Psoas muscle (tissue), 8 donors: ENCODE measurements at places on chromosomes 2 and 18. TPM values are rescaled to one million over a fixed set of nuclear protein-coding genes. Genes with fewer than 3 reads are reported as not detected.
A peak's percentile ranks its signal among the peaks of the same experiment; 100 is the strongest.

DNA sequence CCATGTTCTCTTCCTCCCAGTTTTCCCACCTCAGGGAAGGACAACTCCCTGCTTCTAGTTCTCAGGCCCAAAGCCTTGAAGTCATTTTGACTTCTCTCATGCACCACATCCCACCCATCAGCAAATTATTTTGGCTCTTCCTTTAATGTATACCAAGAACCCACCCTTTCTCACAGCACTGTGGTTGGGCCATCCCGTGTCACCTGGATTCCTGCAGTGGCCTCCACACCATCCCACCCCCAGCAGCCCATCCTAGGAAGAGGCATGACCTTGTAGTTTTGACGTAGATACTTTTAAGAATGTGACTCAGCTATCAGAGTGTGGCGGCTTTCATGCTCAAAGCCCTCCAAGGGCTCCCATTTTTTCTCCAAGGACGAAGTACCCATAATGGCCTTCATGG, 25.6 kb upstream of the CCDC68 start:
- H3K27me3 ChIP-seq: peaks cover 2% of the 10 kb centered on the region
- no peak overlapping the region for H3K27ac ChIP-seq
- H3K4me1 ChIP-seq: no peaks in the 10 kb centered on the region
- no peak for DNase-seq
- H3K36me3 ChIP-seq: no peaks in the 10 kb centered on the region
- H3K4me3 ChIP-seq: no peak overlapping the region

- H3K4me1 ChIP-seq: no peaks in the 10 kb centered on the region
- no peaks in the 10 kb centered on the region for H3K36me3 ChIP-seq
- no peak overlapping the region for H3K4me3 ChIP-seq
- H3K27ac ChIP-seq: no peak overlapping the region
Measured at GRCh38 chr2:150165988-150166312, 321.5 kb downstream of the RND3 start.

DNA sequence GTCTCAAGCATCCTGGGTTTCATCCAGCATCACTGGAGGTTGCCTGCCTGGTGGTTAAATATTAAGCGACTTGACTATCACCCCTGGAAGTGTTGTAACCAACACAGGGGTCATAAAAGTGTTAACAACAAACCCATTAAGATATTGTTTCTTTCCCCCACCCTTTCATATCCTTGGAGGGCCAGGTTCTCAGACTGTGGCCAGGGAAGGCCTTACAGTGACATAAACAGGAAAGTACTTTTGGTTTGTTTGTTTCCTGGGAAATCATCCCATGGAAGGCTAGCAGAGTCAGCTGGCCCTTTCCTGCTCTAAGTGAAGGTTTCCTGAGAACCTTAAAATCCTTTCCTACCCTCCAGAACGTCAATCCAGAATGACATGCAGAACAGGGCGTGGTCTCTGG, 160.9 kb downstream of the CLIP4 start:
- DNase-seq: no peak
- H3K4me3 ChIP-seq: no peak overlapping the region
- no peak overlapping the region for H3K27ac ChIP-seq
- no peaks in the 10 kb centered on the region for H3K4me1 ChIP-seq

DNA sequence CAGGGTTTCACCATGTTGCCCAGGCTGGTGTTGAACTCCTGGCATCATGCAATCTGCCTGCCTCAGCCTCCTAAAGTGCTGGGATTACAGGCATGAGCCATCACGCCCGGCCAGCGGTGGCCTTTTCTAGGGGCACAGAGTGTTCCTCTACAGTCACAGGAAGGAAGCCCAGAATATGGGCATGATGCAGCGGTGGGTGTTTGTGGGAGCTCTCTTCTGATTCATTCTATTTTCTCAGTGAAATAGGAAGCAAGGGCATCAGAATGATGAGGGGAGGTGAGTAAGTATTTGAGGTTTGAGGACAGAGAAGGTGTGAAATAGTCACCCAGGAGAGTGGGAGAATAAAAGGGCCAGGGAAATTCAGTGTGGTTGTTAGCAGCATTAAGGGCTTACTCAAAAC, 70.3 kb upstream of the PSME4 start:
- H3K27ac ChIP-seq: no peak overlapping the region
- DNase-seq: peak; percentile 19
- peaks cover 10% of the 10 kb centered on the region for H3K4me1 ChIP-seq
- no peaks in the 10 kb centered on the region for H3K36me3 ChIP-seq
- no peaks in the 10 kb centered on the region for H3K27me3 ChIP-seq

DNA sequence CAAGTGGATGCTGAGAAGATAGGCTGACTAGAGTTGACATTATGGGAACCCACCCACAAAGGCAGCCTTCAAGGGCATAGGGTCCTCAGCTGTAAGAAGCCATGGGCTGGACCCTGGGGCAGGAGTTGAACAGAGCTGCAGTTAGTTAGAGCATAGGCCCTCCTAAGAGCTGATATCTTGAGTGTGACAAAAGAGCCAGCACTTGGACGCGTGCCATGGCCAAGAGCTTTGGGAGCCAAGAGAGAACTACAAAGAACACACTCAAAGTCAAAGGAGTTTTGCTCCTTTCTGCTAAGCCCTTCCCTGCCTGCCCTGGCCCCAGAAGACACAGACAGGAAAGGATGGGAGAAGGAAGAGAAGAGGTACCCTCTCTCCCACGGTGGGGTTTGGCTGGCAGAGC, 29.9 kb upstream of the AGAP1 start:
- H3K27ac ChIP-seq: no peak overlapping the region
- H3K36me3 ChIP-seq: no peaks in the 10 kb centered on the region
- peaks cover 5% of the 10 kb centered on the region for H3K27me3 ChIP-seq
- H3K4me3 ChIP-seq: no peak overlapping the region
- peak; percentile 18 for DNase-seq

GRCh38 chr2:199922856-199923255, 11.8 kb downstream of the C2orf69 start:
- no peak overlapping the region for H3K4me3 ChIP-seq
- DNase-seq: no peak
- peaks cover 8% of the 10 kb centered on the region for H3K4me1 ChIP-seq
- no peaks in the 10 kb centered on the region for H3K36me3 ChIP-seq
- H3K27ac ChIP-seq: no peak overlapping the region
- no peaks in the 10 kb centered on the region for H3K27me3 ChIP-seq

- DNase-seq: no peak
- no peaks in the 10 kb centered on the region for H3K27me3 ChIP-seq
- no peaks in the 10 kb centered on the region for H3K4me1 ChIP-seq
- no peak overlapping the region for H3K27ac ChIP-seq
- H3K36me3 ChIP-seq: no peaks in the 10 kb centered on the region
- H3K4me3 ChIP-seq: no peak overlapping the region
Measured at GRCh38 chr18:60174832-60175231, 197.7 kb downstream of the MC4R start.

DNA sequence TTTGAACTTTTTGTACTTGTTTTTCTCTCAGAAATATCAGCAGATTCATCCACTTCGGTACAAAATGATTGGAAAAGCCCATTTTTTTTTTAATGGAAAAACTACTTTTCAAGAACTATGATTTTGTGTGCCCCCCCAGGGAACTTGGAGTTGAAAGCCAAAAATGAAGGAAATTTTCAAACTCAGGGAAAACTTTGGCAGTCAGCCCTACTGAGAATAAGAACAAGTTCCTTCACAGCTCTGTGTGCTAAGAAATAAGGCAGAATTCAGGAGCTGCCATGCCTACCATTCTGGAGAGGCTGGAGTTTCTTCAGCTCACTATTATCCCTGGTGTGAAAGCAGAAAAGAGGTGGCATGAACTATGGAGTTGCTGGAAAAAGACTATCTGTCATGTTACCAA, 226.0 kb upstream of the SLC35G4 start:
- no peaks in the 10 kb centered on the region for H3K4me1 ChIP-seq
- H3K36me3 ChIP-seq: no peaks in the 10 kb centered on the region
- no peak for DNase-seq
- H3K27me3 ChIP-seq: no peaks in the 10 kb centered on the region

DNA sequence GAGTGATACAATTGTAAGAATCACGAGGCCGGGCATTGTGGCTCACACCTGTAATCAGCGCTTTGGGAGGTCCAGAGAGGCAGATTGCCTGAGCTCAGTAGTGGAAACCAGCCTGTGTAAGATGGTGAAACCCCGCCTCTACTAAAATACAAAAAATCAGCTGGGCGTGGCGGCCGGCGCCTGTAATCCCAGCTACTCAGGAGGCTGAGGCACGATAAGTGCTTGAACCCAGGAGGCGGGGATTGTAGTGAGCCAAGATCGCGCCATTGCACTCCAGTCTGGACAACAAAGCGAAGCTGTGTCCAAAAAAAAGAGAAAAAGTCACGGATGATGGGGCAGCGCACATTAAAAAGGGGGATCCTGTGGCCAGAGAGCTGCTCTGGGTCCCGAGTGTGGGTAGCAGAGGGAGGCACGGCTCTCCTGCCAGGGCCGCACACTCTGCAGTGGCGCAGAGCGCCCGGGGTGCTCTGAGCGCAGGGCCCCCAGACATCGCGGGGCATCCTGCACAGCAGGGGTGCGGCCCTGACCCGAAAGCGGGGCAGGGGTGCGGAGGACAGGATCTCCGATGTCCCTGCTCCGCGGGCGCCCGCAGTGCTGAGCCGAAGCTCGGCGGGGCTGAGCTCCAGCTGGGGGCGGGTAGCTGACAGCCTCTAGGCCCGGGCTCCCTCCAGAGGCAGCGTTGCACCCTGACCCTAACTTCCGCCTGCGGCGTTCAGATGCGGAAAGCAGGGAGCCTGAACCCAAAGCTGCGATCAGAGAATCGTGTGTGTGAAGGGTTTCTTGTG, 30.4 kb upstream of the RAB6D start:
- no peaks in the 10 kb centered on the region for H3K36me3 ChIP-seq
- H3K4me3 ChIP-seq: peak overlapping the region; percentile 36
- H3K27ac ChIP-seq: no peak overlapping the region
- no peaks in the 10 kb centered on the region for H3K4me1 ChIP-seq

DNA sequence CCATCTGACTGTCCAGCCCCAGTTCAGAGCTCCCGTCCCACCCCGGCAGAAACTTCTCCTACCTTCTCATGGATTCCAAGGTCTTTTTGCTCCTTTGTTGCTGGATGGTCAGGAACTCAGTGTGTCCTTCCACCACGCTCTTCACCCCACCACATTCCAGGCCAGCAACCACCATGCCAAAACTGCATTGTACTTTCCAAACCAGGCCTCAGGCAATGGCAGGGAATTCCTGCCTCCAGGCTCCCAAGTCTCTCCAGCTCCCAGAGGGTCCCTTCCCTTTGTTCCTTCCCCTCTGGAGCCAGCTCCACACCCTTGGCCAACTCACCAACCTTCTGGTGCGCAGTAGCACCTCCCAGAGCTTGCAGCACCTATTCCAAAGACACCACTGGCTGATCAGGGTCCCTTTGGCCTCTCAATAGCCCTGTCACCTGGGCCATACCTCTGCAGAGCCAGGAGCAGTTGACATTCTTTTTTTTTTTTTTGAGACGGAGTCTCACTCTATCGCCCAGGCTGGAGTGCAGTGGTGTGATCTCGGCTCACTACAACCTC, 8.1 kb downstream of the CHMP1B start:
- H3K27ac ChIP-seq: peak overlapping the region; percentile 98
- H3K36me3 ChIP-seq: peaks cover 7% of the 10 kb centered on the region
- H3K27me3 ChIP-seq: no peaks in the 10 kb centered on the region
- H3K4me1 ChIP-seq: peaks cover 18% of the 10 kb centered on the region
- peak overlapping the region; percentile 91 for H3K4me3 ChIP-seq
- no peak for DNase-seq

DNA sequence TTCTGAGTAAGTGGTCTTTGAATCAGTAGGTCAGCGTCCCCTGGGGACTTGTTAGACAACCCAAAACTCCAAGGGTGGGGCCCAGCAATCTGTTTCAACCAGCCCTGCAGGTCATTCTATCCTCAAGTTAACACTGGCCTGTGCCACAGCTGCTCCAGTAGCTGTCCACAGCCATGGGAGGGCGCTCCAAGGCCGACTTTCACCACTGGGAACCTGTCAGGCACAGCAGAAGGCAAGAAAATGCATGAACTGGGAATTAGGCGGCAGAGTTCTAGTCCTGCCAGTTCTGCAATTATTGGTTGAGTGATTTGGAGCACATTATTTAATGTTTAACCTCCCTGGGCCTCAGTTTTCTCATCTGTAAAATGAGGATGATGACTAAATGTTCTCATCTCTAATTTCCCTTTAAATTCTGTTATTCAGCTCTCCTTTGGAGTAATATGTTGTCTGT, 17.4 kb upstream of the MRPL33 start:
- DNase-seq: peak; percentile 81
- peaks cover 5% of the 10 kb centered on the region for H3K4me1 ChIP-seq
- H3K36me3 ChIP-seq: no peaks in the 10 kb centered on the region
- no peak overlapping the region for H3K27ac ChIP-seq
- no peaks in the 10 kb centered on the region for H3K27me3 ChIP-seq
- H3K4me3 ChIP-seq: no peak overlapping the region

DNA sequence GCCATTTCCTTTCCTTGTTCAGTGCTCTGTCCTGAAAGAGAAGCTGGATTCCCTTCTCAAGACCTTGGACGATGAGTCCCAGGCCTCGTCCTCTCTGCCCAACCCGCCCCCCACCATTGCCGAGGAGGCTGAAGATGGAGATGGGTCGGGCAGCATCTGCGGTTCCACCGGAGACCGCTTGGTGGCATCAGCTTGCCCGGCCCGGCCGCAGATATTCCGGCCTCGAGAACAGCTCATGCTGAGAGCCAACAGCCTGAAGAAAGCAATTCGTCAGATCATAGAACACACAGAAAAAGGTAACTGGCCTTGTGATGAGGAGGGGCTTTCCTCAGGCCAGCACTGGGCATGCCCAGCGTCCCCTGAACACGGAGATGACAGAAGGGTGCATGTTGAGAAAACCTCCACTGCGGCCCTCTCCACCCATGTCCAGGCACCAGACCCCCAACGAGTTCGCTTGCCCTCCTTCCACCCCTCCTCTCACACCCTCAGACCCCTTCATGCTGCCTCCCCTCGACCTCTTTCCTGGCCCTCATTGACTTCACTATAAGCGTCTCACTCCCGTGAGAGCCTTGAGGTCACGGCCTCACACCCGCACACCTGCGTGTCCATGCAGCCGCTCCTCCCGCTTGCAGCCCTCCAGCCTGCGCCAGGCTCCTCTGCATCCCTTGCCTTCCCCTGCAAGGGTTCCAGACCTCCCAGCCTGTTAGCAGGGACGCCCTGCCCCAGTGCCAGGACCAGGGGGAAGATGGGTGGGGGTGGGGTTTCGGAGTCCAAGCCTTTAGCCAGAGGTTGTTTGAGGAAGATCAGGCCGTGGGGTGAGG, 95.0 kb downstream of the DGKD start:
- no peaks in the 10 kb centered on the region for H3K4me1 ChIP-seq
- peak overlapping the region; percentile 23 for H3K27ac ChIP-seq
- no peaks in the 10 kb centered on the region for H3K27me3 ChIP-seq

DNA sequence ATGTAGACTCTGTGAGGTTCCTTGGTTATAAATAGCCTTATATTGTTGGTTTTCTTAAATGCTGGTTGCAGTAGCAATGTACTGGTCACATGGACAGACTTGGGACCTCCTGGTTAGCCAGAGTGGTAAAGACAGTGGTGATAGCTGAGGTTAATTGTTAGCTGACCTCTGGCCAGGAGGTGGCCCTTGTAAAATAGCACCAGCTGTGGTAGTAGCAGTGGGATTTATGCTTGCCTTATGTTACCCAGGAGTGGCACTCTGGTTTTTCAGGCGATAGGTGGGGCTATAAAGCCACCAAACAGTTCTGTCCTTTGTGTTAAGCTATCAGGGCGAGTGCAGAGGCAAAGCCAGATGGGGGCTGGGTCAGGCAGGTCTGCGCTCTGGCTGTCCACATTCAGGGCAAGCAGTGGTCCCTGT, 94.8 kb upstream of the SRD5A2 start:
- H3K36me3 ChIP-seq: no peaks in the 10 kb centered on the region
- H3K27ac ChIP-seq: no peak overlapping the region
- H3K4me1 ChIP-seq: no peaks in the 10 kb centered on the region
- no peak overlapping the region for H3K4me3 ChIP-seq

ABHD1 gene
- 1.4 TPM for total RNA-seq

GAD1 gene
- not detected for total RNA-seq

HOXD12 gene
- not detected for total RNA-seq

GCG gene
- not detected for total RNA-seq

CFAP65 gene
- not detected for total RNA-seq

CD207 gene
- 0.59 TPM for total RNA-seq

DPP10 gene
- not detected for total RNA-seq
